Cardiac muscle cell (in vitro differentiated cells and primary cell): ENCODE measurements at places on chromosomes 4 and X. TPM values are rescaled to one million over a fixed set of nuclear protein-coding genes. Genes with fewer than 3 reads are reported as not detected.
A peak's percentile ranks its signal among the peaks of the same experiment; 100 is the strongest.

DNA sequence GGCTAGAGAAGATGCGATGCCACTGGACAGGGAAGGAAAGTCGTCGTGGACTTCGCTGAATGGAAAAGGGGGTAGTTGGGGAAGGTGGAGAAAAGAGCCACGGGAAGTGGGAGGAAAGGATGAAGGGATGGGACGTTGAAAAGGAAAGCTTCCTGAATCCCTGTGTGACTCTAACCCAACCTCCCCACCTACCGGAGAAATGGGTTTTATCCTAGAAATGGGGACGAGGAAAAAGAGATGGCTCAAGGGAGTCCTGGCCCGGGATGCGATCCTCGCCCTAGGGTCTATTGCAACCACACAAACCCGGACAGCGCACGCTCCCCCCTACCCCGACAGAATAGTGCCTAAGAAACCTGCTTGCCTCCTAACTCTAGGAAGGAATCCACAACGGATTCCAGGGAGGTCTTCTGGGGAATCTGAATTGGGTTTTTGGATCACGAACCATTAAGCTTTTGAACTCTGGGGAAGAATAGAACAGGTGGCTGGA lies 738 bp upstream of the TSPAN5 start:
- peaks cover 11% of the 10 kb centered on the region for H3K27me3 ChIP-seq
- no peaks in the 10 kb centered on the region for H3K36me3 ChIP-seq
- DNase-seq = peak; percentile 47
- H3K4me1 ChIP-seq = peaks cover 20% of the 10 kb centered on the region
- H3K27ac ChIP-seq = no peak overlapping the region

The SSX4B gene
- total RNA-seq = not detected in 2 replicates

DNA sequence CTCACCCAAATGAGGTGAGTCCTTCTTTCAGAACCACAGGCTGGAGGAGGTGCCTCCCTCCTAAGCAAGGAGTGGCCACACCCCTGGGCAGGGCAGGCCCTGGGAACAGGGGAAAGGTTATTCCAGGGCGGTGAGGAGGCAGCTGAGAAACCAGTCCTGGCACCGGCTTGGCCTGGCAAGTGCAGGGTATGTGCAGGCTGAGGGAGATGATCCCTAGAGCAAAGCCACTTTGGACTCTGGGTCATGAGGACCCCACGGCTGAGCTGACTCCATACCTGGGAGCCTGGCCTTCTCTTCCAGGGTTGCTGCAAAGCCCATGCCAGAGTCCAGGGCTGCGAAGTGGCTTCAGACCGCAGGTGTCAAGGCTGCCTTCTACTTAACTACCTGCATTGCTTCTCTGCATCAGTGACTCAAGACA lies 49.5 kb upstream of the HELT start:
- no peaks in the 10 kb centered on the region for H3K4me1 ChIP-seq
- no peaks in the 10 kb centered on the region for H3K27me3 ChIP-seq
- no peak overlapping the region for H3K4me3 ChIP-seq
- H3K27ac ChIP-seq = no peak overlapping the region
- DNase-seq = no peak

DNA sequence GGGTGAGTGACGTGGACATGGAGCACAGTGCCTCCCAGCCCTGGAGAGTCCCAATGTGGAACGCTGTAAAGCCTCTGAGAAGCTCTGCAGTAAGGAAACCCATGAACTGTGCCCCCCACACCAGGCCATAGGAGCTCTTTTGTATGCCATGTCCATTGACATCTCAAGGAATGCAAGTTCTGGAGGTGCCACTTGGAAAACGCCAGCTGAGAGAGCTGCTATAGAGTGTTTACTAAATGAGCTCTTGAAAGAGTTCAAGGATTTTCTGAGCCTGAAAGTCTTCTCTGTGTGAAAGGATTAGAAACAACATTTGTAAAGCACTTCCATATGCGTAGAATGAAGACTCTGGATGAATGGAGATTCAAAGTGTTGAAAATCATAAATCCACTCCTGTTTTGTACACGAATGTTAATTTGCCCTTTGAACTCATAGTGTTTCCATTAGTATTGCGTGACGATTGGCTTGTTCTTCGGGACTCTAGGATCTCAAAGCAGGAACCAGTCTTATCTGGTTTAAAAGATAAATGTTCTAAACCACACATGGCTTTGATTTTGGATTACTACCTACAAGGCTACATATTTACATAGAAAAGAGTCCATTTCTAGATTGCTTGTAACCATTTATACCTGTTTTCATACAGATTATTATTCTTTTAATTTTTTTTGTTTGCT lies 41.8 kb upstream of the STOX2 start:
- no peak for DNase-seq
- H3K27me3 ChIP-seq = no peaks in the 10 kb centered on the region
- H3K4me1 ChIP-seq = no peaks in the 10 kb centered on the region
- H3K36me3 ChIP-seq = no peaks in the 10 kb centered on the region
- H3K27ac ChIP-seq = no peak overlapping the region
- H3K4me3 ChIP-seq = no peak overlapping the region

DNA sequence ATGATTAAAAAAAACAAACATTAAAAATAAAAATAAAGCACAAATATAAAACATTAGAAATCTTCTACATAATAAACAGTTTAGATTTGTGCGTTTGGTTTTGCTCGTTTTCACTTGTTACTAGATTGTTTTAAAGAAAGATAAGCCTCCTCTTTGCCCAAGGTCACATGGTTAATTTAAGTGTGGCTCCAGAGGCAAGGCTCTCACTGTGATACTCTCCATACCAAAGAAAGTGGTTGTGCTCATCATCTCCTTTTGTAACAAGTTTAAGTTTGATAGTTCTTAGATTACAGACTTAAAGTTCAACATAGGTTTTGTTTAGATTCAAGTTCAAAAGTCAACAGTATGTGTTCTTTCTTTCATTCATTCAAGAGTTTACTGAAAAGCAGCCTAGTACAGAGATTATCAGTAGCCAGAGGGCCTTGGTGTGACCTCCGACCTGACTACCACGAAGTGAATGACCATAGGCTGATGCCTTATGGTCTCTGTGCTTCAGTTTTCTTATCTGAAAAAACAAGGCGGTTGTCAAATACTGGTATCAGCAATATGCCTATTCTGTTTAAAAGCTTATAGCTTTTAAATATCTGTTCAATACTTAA lies 133.2 kb downstream of the ZAR1 start:
- no peak for DNase-seq
- H3K4me3 ChIP-seq = no peak overlapping the region
- H3K4me1 ChIP-seq = peaks cover 11% of the 10 kb centered on the region
- peak overlapping the region; percentile 42 for H3K27ac ChIP-seq

The TBCK gene
- 34.1 and 36.1 TPM in 2 replicates for total RNA-seq

DNA sequence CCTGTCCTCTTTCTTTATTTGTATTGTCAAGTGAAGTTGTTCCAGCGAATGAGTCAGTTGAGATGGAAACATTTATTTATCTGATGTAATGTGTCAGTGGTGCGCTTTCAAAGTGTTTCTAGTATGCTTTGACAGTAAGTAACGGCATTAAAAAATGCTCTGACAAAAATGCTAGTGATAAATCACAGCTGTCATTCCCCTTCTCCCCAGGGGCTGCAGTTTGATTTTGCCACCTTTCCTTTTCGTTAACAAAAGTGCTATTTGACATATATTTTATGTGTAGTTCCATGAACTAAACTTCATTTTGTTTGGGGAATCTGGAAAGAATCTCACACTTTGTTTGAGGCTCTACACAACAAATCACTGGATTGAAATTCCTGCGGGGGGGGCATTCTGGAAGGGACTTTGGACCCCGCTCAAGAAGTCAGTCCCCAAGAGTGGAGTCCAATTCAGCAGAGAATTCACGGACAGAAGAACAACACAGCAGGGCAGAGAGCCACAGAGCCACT lies 7.6 kb upstream of the TBC1D19 start:
- peak; percentile 65 for DNase-seq
- H3K4me1 ChIP-seq = no peaks in the 10 kb centered on the region
- no peak overlapping the region for H3K4me3 ChIP-seq
- no peaks in the 10 kb centered on the region for H3K36me3 ChIP-seq
- H3K27me3 ChIP-seq = no peaks in the 10 kb centered on the region

DNA sequence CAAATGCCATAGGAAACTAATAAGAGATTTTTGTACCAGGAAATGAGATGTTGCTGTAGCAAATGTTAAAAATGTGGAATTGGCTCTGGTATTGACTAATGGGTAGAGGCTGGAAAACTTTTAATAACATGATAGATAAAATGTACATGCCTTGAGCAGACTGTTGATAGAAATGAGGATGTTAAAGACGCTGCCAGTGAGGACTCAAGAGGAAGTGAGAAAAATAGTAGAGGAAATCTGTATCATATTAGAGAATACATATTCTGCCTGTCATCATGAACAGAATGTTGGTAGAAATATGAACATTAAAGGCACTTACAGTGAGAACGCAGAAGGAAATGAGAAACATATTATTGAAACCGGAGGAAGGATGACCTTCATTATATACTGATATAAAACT lies 577.2 kb upstream of the HTR2C start:
- H3K27ac ChIP-seq = no peak overlapping the region
- H3K36me3 ChIP-seq = no peaks in the 10 kb centered on the region
- no peak for DNase-seq
- no peak overlapping the region for H3K4me3 ChIP-seq
- no peaks in the 10 kb centered on the region for H3K27me3 ChIP-seq
- H3K4me1 ChIP-seq = no peaks in the 10 kb centered on the region

GRCh38 chr4:69147334-69147733 lies 51.1 kb downstream of the UGT2B7 start:
- no peak overlapping the region for H3K27ac ChIP-seq
- no peaks in the 10 kb centered on the region for H3K36me3 ChIP-seq
- H3K4me1 ChIP-seq = no peaks in the 10 kb centered on the region

DNA sequence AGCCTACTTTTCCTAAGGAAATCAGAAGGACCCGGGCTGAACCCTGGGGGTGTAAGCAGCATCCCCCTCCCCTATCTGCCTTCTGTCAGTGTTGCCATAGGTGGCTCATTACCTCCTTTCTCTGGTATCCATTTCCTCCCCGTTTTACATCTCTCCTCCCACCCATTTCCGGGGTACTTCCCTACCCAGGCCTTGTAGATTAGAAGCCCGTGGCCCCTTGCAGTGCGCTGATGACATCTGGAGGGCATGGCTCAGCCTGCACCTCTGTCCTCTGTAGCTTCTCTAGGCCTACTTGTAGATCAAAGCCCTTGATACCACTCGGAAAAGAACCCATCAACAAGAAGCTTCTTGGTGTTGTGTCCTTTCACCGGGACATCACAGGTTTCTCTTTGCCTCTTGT lies 71.8 kb downstream of the NBDY start:
- H3K4me1 ChIP-seq = no peaks in the 10 kb centered on the region
- H3K36me3 ChIP-seq = no peaks in the 10 kb centered on the region
- H3K27me3 ChIP-seq = no peaks in the 10 kb centered on the region
- no peak for DNase-seq
- no peak overlapping the region for H3K4me3 ChIP-seq

The RHOXF1 gene
- total RNA-seq = 0.42 and 2.8 TPM in 2 replicates

The PITX2 gene
- total RNA-seq = 1.5 and 4.7 TPM in 2 replicates

The SPANXA1 gene
- total RNA-seq = not detected in 2 replicates

- no peak for DNase-seq
- H3K27me3 ChIP-seq = no peaks in the 10 kb centered on the region
- H3K4me1 ChIP-seq = no peaks in the 10 kb centered on the region
Observed at GRCh38 chr4:186617921-186618320, 62.6 kb upstream of the MTNR1A start.

The SULT1E1 gene
- total RNA-seq = not detected in 2 replicates

The VCX3B gene
- total RNA-seq = 1.3 TPM in 1 of 2 replicates, not detected in the other

- DNase-seq = no peak
- H3K27ac ChIP-seq = no peak overlapping the region
- H3K27me3 ChIP-seq = no peaks in the 10 kb centered on the region
Observed at GRCh38 chr4:142128529-142128928, 492.1 kb downstream of the IL15 start.

The MND1 gene
- total RNA-seq = 10.3 and 12.6 TPM in 2 replicates

GRCh38 chr4:48960988-48961635 lies 25.0 kb upstream of the CWH43 start:
- no peaks in the 10 kb centered on the region for H3K27me3 ChIP-seq
- H3K27ac ChIP-seq = no peak overlapping the region
- no peaks in the 10 kb centered on the region for H3K36me3 ChIP-seq
- H3K4me3 ChIP-seq = no peak overlapping the region
- no peaks in the 10 kb centered on the region for H3K4me1 ChIP-seq

- no peak overlapping the region for H3K27ac ChIP-seq
- no peak overlapping the region for H3K4me3 ChIP-seq
- no peaks in the 10 kb centered on the region for H3K36me3 ChIP-seq
- H3K4me1 ChIP-seq = peaks cover 17% of the 10 kb centered on the region
Observed at GRCh38 chr4:150773729-150774449, 191.9 kb downstream of the MAB21L2 start.

The HDX gene
- 2.6 and 2.7 TPM in 2 replicates for total RNA-seq

DNA sequence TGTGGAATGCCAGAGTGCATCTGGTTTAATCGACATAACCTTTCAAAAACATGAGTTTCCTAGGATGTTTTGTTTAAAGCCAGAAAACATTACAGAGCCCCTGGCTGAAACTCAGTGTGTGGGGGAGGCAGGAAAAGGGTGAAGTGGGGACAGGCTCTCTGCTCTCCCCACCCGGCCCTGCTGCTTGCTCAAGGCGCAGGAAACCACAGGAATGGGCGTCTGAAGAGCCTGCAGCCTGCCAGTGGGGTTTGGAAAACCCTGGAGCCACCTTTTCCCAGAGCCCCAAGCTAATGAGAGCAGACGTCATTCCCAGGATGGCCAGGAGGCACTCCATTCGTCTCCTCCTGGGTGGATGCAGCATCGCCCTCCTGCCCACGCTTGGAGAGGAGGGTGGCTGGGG lies 240.6 kb downstream of the AFAP1 start:
- no peaks in the 10 kb centered on the region for H3K4me1 ChIP-seq
- no peak overlapping the region for H3K27ac ChIP-seq
- H3K36me3 ChIP-seq = no peaks in the 10 kb centered on the region
- DNase-seq = peak; percentile 95
- no peaks in the 10 kb centered on the region for H3K27me3 ChIP-seq
- H3K4me3 ChIP-seq = no peak overlapping the region

The PRKG2 gene
- total RNA-seq = 0.32 and 0.54 TPM in 2 replicates

The TLR7 gene
- not detected in 2 replicates for total RNA-seq

DNA sequence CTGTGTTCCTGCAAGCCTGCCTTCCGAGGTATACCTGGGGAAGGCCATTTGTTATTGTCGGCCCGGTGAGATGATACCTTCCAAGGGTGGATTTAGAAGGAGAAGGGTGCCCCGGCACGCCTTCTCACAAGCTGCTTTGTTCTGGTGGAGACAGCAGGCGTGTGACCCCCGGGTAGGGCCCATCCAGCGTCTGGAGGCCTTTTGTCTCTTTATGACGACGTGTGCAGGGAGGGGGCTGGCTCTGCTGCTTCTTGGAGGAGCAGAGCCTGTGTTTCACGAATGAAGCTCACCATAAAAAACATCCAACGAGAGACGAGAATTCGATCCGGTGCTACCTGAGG lies 45.3 kb downstream of the SHOX start:
- H3K4me1 ChIP-seq = no peaks in the 10 kb centered on the region
- H3K27me3 ChIP-seq = no peaks in the 10 kb centered on the region
- no peak overlapping the region for H3K27ac ChIP-seq
- DNase-seq = no peak
- H3K36me3 ChIP-seq = no peaks in the 10 kb centered on the region
